Activated CD8-positive, alpha-beta memory T cell treated with anti-CD3 and anti-CD28 coated beads for 1 hour (primary cell): ENCODE measurements at places on chromosomes 2 and 18.
A peak's percentile ranks its signal among the peaks of the same experiment; 100 is the strongest.

- no peak for DNase-seq
Measured at GRCh38 chr2:195603998-195604397, 53.0 kb upstream of the SLC39A10 start.

- DNase-seq: no peak
Measured at GRCh38 chr2:116696223-116696622, 1118.3 kb upstream of the DDX18 start.

- no peak for DNase-seq
Measured at GRCh38 chr18:6625481-6625880, 104.0 kb upstream of the ARHGAP28 start.

GRCh38 chr2:9617749-9618148 lies 13.0 kb downstream of the YWHAQ start:
- no peak for DNase-seq

DNA sequence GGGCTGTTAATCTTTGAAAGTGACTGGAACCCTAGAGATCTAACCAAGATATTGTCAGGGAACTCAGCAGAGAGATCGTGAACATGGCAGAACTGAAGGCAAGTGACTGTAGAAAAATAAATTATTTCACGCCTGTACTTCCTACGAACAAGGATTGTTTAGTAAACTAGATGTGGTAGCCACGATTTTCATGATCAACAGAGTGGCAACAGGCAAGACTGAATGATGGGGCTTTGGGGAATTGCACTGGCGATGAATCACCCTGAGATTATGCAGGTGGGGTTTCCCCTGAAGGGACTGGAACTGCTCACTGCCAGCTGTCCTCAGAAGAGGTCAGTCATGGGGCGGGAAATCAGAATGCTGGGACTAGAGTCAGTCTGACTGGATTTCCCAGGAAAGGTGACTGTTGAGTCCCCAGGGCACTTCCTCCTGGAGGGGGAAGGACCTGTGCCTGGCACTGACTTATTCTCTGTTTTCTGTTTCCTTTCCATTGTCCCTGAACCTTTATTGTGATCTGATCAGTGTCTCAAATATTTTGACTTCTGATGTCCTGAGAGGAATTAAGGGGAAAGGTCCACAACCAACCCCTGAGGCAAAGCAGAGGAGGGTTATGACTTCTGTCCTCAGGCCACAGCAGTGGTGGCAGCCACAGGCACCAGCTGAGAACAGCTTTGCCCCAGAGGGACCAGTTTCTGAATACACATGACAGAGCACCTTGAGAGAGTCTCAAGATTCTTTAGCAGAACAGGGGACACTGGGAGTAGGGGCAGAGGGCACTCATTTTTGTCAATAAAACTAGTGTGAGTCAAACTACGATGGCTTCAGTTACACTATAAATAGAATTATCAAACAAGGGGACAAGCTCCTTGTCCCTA lies 70.0 kb downstream of the NAB1 start:
- no peak for DNase-seq

DNA sequence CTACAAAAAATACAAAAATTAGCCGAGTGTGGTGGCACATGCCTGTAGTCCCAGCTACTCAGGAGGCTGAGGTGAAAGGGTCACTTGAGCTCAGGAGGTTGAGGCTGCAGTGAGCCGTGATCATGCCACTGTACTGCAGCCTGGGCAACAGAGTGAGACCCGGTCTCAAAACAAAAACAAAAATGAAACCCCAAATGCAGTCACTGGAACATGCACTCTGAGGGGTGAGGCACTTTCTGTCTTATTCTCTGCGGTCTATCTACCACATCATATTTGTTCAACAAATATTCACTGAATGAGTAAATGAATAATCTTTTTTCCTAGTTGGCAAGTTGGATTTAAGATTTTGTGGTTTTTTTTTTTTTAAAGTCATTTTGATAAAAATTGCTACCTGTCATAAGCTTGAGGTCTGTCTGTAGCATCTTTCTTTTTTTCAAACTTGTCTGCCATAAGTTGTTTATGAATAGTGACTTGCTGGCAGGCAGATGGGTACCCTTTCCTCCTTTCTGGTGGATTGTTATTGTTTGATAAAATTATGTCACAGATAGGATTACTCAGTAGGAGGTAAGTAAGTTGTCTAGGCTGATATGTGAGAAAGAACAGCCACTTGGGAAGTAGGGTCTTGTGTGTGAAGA lies 11.8 kb downstream of the CHRNA1 start:
- DNase-seq: no peak

DNA sequence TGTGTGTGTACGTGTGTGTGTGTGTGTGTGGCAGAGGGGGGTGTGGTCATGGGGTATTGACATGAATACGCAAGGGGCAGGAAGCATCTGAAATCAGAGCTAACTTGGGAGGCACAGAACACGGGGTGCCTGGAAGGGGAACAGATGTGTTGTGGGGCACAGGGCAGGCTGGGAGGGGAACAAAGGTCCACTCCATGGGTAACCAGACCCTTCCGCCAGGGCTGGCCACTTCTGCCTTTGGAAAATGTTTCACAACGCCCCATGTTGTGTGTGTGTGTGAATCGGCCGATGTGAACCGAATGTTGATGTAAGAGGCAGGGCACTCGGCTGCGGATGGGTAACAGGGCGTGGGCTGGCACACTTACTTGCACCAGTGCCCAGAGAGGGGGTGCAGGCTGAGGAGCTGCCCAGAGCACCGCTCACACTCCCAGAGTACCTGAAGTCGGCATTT lies at the start of gene SLC11A1:
Gene SLC11A1, plus strand, starts transcription at position 358 of the 451 bp plus-strand sequence. CDS start 96 bp downstream, outside the sequence.
- no peak for DNase-seq

GRCh38 chr2:22027345-22028005 lies 903.7 kb downstream of the TDRD15 start:
- DNase-seq: no peak

GRCh38 chr18:70288171-70288850 lies 534 bp upstream of the SOCS6 start:
- no peak for DNase-seq

- peak; percentile 22 for DNase-seq
Measured at GRCh38 chr2:170930131-170930990, 1.3 kb downstream of the GORASP2 start.
